ENCODE measurements at places on chromosomes 6 and 20.
A peak's percentile ranks its signal among the peaks of the same experiment; 100 is the strongest.

DNA sequence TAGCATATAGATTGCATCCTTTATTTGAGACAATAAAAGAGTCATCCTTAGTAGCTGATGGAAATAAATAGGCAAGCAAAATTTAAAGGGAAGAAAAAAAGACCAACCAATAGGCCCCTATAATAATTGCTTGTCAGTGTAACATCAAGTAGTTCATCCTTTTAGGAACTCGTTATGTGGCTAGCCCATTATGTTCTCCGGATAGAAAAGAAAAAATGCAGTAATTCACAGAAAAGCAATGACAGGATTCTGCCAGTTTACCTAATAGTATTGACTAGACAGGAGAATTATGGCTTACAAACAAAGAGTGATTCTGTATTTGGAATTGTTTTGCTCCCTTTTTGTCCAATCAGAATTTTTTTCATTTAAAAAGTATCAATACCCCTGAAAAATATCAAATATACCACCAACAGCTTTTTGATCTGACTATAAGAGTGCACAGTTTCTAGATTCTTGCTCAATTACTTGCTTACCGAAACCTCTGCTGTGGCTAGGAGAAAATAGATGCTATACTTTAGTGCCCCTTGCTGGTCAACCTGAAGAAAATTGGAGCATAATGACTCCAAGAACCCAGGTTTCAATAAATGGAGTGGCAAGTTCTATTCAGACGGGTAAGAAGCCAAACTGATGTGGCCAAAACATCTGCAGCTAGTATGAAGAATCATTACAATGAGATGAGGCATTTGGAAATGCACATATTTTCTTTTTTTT is 91.5 kb upstream of the SASH1 start:
- no peak for DNase-seq

DNA sequence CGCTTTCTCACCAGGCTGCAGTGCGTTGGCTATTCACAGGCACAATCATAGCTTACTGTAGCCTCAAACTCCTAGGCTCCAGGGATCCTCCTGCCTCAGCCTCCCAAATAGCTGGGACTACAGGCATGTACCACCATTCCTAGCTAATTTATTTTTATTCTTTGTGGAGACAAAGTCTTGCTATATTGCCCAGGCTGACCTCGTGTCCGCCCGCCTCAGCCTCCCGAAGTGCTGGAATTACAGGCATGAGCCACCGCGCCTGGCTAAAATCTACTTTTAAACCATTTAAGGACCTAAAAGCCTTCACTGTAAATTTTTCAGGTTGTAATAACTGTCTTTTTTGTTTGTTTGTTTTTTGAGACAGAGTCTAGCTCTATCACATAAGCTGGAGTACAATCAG is 15.2 kb downstream of the SAMHD1 start:
- no peak for DNase-seq

DNA sequence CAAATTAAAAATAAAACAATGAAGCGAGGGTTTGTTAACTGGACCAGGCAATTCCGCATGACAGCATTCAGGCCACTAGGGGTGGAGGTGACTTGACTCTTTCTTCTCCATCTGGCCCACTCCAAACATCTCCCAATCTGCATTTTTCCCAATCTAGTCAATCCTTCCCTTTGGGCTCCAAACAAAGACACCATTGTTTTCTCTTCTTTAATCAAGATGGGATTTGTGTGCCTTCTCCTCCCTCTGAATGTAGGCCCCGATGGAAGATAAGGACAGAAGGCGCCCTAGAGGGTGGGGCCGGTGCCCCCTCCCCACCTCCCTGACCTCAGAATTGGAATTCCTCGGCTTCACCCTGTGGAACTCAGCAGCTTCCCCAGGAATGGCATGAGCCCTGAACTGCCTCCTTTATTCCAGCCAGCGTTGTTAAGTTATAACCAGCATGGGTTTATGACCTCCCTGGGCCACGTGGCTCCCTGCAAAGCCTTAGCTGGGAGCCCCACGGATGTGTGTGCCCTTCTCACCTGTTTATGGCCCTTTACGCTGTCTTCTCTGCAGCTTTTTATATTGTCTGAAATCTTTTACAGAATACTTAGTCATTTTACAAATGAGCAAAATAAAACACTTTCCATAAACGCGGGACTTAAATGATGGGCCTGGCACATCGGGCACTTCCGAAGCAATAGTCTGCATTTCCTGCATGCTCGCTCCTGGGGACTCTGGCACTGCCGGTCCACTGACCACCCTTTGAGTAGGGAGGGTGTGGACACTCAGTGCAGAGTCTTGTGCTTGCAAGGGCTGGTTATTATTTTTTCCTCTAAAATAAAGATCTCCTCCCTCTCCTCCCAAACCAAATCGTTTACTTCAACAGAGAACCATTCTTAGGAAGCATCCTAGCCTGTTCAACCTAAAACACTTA is 24.5 kb downstream of the OVOL2 start:
- no peak for DNase-seq

- no peak for DNase-seq
These were observed 68.4 kb upstream of the BACH2 start for GRCh38 chr6:90365002-90365401.

- no peak for DNase-seq
These were observed 38.8 kb downstream of the WASF1 start for GRCh38 chr6:110140650-110141049.

DNA sequence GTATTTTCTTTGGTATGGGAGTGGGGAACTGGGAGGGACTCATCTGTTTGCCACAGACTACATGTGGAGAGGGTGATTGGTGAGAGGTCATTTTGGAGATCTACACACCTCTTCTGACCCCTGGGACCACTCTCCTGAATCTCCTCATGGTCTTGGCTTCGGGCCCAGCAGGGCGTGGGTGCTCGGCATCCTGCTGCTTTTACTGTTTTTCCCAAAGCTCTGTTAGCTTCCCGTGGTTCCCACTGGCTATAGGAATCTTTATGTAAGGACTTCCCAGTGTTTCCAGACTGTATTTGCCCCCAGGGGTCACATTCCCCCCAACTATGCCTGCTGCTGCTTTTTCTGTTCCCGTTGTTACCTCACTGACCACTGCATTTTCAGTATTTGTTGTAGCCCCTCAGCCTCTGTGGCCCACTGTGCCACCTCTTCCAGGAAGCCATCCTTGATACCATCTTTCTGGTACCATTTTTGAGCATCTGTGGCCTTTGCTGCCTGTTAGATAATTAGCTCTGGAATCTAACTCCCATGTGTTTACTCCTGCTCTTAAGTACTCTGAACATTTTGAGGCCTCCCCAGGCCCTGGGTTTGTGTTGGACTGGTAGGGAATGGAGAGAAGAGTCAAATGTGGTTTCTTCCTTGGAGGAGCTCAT is 14.9 kb downstream of the PLCG1 start:
- no peak for DNase-seq

DNA sequence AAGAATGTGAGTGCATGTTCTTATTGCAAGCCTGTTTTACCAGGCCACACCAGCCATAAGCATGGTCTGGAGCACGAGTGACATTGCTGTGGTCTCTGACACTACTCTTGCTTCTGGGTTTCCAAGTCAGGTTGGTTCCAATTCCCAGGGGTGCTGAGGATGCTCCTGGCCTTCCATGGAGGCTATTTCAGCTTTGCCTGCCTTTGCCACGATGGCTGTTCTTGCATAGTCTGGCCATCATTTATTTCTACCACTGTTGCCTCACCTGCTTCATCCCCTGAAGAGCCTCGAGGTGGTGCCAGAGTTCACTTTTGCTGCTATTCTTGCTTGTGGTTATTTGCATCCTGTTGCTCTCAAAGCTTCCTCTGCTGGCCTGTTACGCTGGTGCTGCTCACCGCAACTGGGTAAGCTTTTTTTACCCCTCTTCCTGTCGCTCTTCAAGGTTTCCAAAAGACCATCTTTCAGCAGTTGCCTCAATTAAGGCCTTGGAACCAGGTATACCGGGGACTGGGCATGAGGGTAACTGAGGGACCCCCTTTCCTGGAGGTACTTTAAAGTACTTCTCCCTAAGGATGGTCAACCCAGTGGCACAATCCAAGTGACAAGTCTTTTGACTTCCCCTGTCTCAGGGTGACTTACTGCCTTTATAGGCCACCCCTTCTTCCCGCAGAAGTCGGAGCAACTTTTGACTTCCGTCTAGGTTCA is 64.5 kb downstream of the AKAP7 start:
- DNase-seq, result peak; percentile 27

DNA sequence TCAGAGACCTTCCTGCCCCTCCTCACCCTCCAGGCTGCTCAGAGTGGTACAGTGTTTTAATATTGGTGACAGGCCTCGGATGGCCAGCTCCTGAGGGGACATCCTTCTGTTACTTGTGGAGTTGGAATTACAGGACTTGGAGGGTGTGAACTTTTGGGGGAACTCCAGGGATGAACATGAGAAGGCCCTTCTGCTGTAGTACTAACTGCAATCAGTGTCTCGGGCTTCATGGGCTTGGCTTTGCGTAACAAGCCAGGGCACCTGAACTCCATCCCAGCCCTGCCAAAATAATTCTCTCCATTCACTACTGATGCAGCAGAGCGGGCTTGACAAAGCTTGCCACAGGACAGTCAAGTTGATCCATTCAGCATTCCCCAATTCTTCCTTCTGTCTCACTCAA is 28.6 kb downstream of the SLC22A23 start:
- no peak for DNase-seq

DNA sequence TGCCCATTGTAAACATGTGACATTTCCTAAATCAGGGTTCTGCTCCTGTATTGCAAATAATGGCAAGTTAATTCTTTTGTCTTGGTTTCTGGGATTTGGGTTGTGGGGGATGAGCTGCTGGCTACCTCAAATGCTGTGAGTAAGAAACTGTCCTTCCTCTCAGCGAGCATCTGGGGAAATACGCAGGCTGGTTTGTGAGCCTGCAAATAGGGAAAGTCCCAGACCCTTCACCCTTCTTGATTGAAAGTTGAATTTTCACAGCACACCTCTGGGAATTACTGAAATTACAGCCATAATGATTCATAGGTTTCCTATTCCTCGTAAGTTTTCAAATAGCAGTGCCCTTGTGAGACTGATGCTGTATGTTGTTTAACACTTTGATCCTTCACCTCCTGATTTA is 138.1 kb downstream of the TBXT start:
- no peak for DNase-seq

Measured in activated CD8-positive, alpha-beta memory T cell treated with anti-CD3 and anti-CD28 coated beads for 48 hours (primary cell).